ENCODE measurements at places on chromosomes 1 and 21. TPM values are rescaled to one million over a fixed set of nuclear protein-coding genes. Genes with fewer than 3 reads are reported as not detected.

GRCh38 chr1:207908107-207908734 is 2.7 kb downstream of the CD34 start:
- H3K27ac ChIP-seq, result peak overlapping the region; percentile 37
- no peak for DNase-seq
- H3K36me3 ChIP-seq, result no peaks in the 10 kb centered on the region
- no peak overlapping the region for H3K4me3 ChIP-seq
- H3K27me3 ChIP-seq, result peaks cover 45% of the 10 kb centered on the region

- no peaks in the 10 kb centered on the region for H3K27me3 ChIP-seq
- H3K4me1 ChIP-seq, result peaks cover 8% of the 10 kb centered on the region
- H3K4me3 ChIP-seq, result no peak overlapping the region
Measured at GRCh38 chr1:8860738-8861516, 17.6 kb downstream of the ENO1 start.

DNA sequence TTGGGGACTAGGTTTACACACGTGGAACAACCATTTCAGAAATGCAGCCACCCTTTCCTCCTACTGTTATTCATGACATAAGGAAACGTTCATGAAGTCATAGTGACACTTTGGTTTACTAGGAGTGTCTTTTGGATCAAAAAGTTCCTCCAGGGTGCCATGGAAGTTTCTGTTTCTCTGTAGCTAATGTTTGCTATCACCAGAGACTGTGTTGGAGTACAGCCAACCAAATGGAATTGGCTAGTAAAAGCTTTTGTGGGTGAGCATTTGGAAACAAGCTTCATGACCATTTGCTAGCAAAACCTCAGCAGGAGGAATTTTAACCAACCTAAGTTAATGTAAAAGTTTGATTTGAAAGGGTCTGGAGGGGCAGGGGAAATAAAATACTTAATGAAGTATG is 43.9 kb upstream of the ADGRL2 start:
- no peak overlapping the region for H3K4me3 ChIP-seq
- H3K27me3 ChIP-seq, result no peaks in the 10 kb centered on the region
- DNase-seq, result no peak
- H3K27ac ChIP-seq, result no peak overlapping the region
- no peaks in the 10 kb centered on the region for H3K4me1 ChIP-seq

GRCh38 chr1:58883888-58884482 is 100.1 kb upstream of the JUN start:
- H3K27me3 ChIP-seq, result no peaks in the 10 kb centered on the region
- H3K4me1 ChIP-seq, result peaks cover 27% of the 10 kb centered on the region
- H3K4me3 ChIP-seq, result no peak overlapping the region
- DNase-seq, result no peak
- no peaks in the 10 kb centered on the region for H3K36me3 ChIP-seq

GRCh38 chr1:54329312-54330003 is 76.7 kb downstream of the SSBP3 start:
- no peaks in the 10 kb centered on the region for H3K27me3 ChIP-seq
- no peak overlapping the region for H3K4me3 ChIP-seq
- H3K36me3 ChIP-seq, result no peaks in the 10 kb centered on the region

DNA sequence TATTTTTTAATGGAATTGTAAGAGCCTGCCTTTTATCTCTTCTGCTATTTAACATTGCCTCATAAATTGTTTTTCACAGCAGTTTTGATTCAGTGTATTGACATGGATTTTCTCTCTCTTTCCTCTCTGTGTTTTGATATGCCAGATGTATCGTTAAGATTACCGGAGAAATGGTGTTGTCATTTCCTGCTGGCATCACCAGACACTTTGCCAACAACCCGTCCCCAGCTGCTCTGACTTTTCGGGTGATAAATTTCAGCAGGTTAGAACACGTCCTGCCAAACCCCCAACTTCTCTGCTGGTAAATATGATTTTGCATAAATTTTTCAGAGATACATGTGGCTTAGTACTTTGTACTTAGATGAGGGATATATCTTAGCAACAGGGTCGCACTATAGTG is 23.1 kb upstream of the DYNLT5 start:
- H3K27ac ChIP-seq, result no peak overlapping the region
- H3K36me3 ChIP-seq, result no peaks in the 10 kb centered on the region
- H3K4me1 ChIP-seq, result no peaks in the 10 kb centered on the region
- no peak overlapping the region for H3K4me3 ChIP-seq
- no peak for DNase-seq
- H3K27me3 ChIP-seq, result no peaks in the 10 kb centered on the region

GRCh38 chr1:8091691-8092090 is 65.6 kb upstream of the ERRFI1 start:
- no peak overlapping the region for H3K4me3 ChIP-seq
- no peak for DNase-seq
- H3K36me3 ChIP-seq, result no peaks in the 10 kb centered on the region
- H3K27me3 ChIP-seq, result peaks cover 4% of the 10 kb centered on the region
- no peak overlapping the region for H3K27ac ChIP-seq
- no peaks in the 10 kb centered on the region for H3K4me1 ChIP-seq

GRCh38 chr1:204084247-204084772 is 11.4 kb downstream of the SOX13 start:
- H3K4me1 ChIP-seq, result peaks cover 6% of the 10 kb centered on the region
- no peaks in the 10 kb centered on the region for H3K27me3 ChIP-seq
- H3K4me3 ChIP-seq, result no peak overlapping the region
- H3K36me3 ChIP-seq, result no peaks in the 10 kb centered on the region
- H3K27ac ChIP-seq, result no peak overlapping the region

DNA sequence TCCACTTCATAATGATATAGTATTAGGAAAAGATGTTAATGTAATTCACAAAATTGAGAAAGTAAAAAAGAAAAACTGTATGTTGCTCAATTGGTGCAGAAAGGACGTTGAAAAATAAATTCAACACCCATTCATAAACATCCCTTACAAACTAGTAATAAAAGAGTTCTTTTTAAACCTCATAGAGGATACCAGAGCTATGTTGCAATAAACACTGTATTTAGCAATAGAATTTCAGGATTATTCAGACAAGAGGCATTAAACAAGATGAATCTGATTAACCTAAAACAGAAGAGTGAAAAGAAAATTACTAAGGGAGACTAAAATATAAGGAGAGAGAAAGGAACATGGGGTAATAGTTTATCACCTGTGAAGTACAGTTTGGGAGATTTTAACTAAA is 154.8 kb downstream of the NTPCR start:
- DNase-seq, result no peak
- H3K4me3 ChIP-seq, result no peak overlapping the region
- H3K4me1 ChIP-seq, result no peaks in the 10 kb centered on the region
- no peaks in the 10 kb centered on the region for H3K36me3 ChIP-seq

GRCh38 chr1:101653482-101653946 is 343.2 kb downstream of the OLFM3 start:
- no peaks in the 10 kb centered on the region for H3K36me3 ChIP-seq
- H3K4me3 ChIP-seq, result no peak overlapping the region
- H3K27ac ChIP-seq, result no peak overlapping the region
- DNase-seq, result no peak

Gene EPB41
- total RNA-seq, result 91.2 TPM

Gene FLG2
- total RNA-seq, result not detected

Gene AK5
- total RNA-seq, result 2.5 TPM

Gene CYP2J2
- 0.32 TPM for total RNA-seq

Gene HES3
- not detected for total RNA-seq

Gene STK40
- 79.2 TPM for total RNA-seq

Gene PEAR1
- 20.2 TPM for total RNA-seq

Data from spleen (tissue), 13 donors.